ENCODE measurements at places on chromosomes 5 and 9.

- no peak for DNase-seq
Measured at GRCh38 chr5:133164759-133165158, 112.9 kb downstream of the HSPA4 start.

DNA sequence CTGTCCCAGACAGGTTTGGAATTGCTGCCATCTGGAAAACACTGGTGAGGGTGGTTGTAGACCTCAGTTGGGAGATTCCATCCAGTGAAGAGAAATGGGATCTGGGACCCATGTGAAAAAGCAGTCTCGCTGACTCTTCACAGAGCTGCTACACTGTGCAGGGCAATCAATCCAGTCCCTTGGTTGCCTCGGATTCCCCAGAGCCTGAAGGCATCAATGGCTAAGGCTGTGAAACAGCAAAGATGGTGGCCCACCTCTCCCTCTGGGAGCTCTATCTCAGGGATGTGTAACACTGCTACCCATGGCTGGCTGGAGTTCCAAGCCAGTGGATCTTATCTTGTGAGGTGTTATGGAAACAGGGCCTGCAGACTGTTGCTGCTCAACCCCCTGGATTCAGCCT, 256.1 kb downstream of the TMEM38B start:
- DNase-seq, result no peak

- DNase-seq, result no peak
Measured at GRCh38 chr5:9515436-9515835, 30.4 kb downstream of the SEMA5A start.

DNA sequence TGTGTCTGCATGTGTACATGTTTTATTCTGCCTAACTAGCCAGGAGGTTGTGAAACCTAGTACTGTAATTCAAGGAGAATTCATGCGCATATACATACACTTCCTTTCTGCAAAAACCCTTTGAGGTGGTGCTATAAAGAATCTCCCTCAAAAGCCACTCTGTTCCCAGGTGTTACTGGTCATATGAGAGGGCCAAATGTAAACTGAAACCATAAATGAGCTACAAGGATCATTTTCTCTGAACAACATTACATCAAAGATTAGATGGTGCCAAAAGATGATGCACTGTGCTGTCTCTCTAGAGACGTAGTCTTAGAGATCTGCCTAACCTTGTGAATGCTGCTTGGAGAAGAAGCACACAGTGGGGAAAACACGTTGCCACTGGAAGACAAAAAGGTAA, 15.7 kb downstream of the NREP start:
- DNase-seq, result no peak

Data from eye (tissue), 1 donor.